Body of pancreas (tissue), 4 donors: ENCODE measurements at places on chromosomes 7 and 10. TPM values are rescaled to one million over a fixed set of nuclear protein-coding genes. Genes with fewer than 3 reads are reported as not detected.

GRCh38 chr7:99340659-99341058 lies 15.0 kb downstream of the ARPC1A start:
- DNase-seq = no peak

DNA sequence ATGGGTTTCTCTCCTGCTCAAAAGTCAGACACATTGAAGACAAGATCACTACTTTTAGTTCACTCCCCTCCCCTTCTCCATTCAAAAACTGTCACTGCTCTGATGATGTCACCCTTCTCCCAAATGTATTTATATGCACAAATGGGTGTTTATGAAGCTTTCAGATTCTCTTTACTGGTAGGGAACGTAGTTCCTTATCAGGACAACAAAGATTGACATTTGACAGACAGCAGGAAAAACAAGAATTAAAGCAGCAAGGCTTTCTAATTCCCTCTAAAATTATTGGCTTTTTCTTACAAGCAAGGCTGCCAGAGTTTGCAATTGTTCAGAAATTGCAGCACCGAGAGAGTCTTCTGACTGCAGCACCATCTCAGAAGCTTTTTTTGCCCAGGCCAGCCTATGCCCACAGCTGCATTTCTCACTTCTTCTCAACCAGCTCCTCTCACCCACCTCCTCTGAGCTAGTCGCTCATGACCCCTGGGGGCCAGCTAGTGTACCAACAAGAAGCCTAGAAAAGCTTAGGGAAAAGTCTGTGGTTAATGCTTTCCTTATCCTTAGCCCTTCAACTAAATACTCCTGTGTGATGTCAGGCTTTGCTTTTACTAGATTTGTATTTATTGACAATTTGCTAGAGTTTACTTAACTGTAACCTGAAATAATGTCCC lies 265.1 kb downstream of the HTR7 start:
- peak; percentile 17 for DNase-seq

DNA sequence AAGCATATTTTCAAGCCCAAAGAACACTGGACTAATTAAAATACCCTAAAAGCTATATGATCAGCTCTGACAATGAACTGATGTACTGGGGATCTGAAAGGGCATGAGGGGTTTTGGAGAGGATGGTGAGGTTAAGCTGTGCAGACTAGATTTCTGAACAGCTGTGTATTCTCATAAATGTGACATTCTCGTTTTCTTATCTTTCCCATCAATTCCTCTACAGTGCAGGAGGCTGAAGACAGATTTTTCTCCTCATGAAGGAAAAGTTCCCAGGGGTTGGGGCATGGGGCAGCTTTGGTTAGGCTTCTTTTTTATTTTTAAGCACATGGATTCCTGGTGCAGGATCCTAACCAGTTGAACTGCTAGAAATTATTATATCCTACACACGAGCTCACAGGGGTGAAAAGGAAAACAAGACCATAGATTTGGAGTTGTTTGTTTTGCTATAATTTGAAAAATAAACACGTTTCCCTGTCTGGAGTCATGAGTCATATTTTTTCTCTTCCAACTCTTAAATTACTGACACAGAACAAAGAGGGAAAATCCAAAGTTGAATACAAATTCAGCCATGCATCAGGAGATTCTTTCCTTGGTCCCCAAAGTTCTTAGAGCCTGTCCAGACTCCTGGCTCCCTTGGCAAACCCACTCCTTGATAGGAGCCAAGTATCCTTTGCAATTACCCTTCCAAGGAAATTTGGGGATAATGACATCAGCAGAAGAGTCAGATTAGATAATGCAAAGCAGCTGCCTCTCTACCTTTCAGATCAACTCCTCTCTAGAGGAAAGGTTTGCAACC lies 147.7 kb upstream of the NPVF start:
- no peak for DNase-seq

Gene DBF4
- total RNA-seq = 8.6 TPM

Gene SPACDR
- not detected for total RNA-seq

Gene HSPA12A
- 22.7 TPM for total RNA-seq

DNA sequence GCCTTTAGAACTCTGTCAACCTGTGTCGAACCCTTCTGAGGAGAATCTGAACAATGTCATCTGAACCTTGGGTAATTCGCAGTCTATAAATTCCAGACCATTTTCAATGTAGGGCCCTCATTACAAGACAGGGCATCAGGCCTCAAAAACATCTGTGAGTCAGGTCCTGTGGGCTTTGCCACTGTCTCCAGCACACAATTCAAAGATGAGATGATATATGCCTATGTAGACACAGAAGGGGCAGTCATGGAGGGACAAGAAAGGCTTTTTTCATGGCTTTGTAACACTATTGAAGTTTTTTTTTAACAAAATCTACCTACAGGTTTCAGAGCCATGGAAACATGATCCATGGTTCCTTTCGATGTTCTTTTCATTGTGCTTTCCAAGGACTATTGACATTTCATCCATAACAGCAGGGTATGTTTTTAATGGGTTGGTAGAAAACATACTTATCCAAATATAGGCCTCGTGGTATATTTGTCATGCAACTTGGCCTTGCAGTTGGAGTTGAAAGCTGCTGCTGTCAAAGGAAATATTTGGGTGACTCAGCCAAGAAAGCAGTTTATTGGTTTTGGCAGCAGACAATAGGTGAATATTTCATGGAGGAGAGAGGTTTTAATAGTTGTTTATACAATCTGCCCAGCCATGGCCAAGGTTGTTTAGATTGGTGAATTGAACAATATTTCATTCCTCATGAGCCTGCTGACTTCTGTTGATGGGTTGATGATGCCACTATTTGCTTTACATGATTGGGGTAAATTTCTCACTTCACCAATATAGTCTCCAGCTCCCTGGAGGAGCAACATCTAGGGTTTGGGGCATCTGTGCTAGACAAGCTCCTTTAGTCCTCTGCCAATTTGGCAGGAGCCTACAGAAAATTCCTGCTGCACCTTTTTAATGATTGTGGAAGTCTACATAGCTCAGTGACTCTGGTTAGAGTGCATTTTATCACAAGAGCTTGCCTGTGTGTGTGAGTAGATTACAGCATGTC lies 158.4 kb upstream of the TMEM72 start:
- peak; percentile 77 for DNase-seq

GRCh38 chr10:22831586-22831985 lies 96.3 kb upstream of the ARMC3 start:
- no peak for DNase-seq
